COLO829 (cell line): ENCODE measurements at places on chromosomes 7 and 10.

DNA sequence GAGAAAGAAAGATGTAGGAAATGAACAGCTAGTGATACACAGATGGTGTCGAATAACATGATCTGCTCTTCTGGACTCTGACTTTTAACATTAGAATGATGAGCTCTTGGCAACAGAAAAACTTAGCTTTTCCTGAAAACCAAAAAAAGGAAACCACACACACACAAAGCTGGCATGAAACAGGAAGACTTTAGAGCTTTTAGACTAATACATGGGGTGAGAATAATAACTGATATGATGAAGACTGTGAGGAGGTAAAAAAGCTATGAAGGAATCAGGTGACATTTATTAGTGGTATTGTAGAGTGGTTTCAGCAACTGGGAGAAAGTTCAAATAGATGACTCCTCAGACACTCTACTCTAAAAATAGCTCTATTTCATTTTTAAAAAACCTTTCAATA lies 491.9 kb downstream of the PARD3 start:
- DNase-seq, result no peak

- DNase-seq, result no peak
Observed at GRCh38 chr10:78476156-78476555, 442.5 kb downstream of the RPS24 start.

GRCh38 chr7:33794419-33794818 lies 110.9 kb upstream of the BMPER start:
- DNase-seq, result no peak

- DNase-seq, result no peak
Observed at GRCh38 chr7:130593033-130593432, 75.5 kb downstream of the COPG2 start.

DNA sequence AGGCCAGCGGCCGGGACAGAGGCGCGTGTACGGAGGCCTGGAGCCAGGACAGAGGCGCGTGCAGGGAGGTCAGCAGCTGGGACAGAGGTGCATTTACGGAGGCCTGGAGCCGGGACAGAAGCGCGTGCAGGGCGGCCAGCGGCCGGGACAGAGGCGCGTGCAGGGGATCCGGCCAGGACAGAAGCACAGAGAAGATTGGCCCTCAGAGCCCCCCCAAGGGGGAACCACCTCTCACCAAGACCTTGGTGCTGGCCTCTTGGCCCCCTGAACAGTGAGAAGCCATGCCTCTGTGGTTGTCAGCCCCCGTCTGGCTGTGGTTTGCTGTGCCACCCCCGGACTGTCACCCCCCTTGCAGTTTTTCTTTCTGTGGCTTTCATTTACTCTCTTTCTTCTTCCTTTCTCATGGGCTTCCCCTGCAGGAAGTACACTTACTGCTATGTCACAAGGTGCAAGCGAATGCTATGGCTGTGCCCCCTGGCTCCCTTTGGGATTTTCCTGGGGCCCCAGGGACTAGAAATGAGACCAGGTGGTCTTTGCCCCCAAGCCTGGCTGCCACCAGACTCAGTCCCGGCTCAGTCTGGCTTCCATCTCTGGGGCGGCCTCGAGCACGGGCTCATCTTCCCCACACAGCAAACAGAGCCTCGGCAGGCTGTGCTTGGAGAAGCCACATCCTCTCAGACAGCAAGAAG lies 41.1 kb downstream of the INSIG1 start:
- no peak for DNase-seq

DNA sequence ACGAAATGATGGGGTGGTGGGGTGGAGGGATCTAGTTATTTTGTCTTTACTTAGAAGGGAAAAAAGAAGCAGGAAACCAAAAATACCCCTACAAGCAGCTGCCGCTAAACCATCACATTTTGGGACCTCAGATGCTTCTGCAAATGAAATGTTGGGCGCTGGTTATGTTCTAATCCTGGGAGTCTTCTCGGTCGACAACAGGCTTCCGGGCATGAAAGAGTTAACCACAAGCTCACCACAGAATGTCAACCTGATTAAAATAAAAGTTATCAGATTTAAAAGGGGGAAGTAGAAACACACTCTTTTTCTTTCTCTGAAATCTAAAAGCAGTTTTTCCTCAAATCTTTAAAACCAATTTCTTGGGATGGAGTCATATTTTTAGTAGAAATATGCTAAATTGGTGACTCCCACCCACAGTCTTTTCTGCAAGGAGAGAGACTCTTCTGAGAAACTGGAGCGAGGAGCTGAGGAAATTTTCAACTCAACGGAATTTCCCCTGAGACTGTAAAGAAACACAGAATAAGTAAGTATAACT lies 16.8 kb downstream of the IL2RA start:
- no peak for DNase-seq

- no peak for DNase-seq
Observed at GRCh38 chr10:61047788-61048560, 104.0 kb upstream of the RHOBTB1 start.

DNA sequence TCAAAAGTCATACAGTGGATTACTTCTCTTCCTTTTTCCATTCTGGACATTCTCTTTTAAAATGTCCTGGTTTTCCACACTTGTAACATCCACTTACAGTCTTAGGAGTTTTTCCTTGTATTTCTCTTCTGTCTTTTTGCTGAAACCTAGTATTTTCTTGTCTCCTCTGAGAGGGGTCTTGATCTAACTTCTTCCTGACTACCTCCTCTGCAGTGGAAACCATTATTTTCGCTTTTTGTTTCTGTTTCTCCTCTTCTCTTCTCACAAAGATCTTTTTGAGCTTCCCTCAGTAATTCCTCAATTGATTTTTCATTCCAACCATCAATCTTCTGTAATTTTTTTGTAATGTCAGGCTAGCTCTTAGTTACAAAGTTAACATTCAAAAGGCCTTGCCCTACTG lies 23.7 kb upstream of the ELOVL3 start:
- no peak for DNase-seq

- no peak for DNase-seq
Observed at GRCh38 chr10:77884181-77884580, 42.4 kb downstream of the DLG5 start.

- DNase-seq, result no peak
Observed at GRCh38 chr10:76190634-76191270, 759.3 kb downstream of the LRMDA start.

- no peak for DNase-seq
Observed at GRCh38 chr7:156675721-156676120, 35.1 kb downstream of the RNF32 start.

GRCh38 chr10:22437620-22438588 lies 92.6 kb downstream of the SPAG6 start:
- no peak for DNase-seq

GRCh38 chr7:151661587-151661986 lies 141.9 kb upstream of the RHEB start:
- no peak for DNase-seq

- DNase-seq, result no peak
Observed at GRCh38 chr7:69959789-69960499, 361.7 kb downstream of the AUTS2 start.

DNA sequence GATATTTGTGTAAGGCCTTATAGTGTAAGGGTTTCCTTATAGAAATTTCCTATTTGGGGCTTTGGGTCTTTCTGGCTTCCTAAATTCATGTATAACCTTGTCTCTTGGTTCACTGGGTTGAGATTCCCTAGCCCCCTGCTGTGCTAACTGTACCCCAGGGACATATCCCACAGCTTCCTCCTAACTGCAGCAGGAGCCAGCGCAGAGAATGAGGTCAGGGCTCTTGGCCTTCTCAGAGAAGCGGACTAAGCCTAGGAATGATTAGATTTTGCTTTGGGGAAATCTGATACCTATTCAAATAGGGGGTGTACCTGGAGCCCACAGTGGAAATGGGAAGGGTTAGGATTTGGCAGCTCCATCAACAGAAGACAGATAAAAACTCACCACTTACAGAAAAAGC lies 138.1 kb upstream of the EFCAB10 start:
- no peak for DNase-seq

- DNase-seq, result no peak
Observed at GRCh38 chr10:30437031-30437841, 3.3 kb downstream of the MAP3K8 start.

DNA sequence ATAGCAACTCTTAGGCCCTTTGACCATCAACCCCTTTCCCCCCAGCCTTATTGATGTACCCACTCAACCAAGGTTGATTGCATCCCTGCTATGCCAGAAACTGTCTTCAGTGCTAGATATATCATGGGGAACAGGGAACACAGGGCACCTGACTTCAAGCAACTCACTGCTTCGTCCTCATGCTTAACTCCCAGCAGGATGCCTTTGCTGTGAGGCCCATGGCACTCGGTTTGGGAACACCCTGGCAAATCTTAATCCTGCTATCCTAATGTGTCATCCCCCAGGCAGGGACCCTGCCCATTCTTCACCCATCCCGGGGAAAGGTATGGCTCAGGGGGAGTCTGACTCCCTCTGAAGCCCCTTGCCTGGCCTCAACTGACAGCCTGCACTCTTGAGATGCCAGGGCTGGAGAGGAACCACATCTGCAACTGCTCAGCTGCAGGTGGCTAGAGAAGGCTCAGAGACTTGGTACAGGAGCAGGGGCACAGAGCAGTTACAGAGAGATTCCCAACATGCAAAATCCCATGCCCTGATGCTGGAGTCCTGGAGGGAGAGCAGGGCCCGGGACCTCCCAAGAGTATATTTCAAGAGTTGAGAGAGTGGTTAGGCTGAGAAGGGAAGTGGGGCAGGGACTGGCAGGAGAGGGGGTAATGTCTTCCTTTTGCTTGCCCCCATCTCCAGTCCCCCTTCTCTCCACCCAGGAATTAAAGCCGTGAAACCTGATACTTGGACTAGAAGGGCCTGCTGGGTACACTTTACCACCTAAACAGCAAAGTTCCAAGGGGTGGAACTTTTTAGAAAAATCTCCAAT lies 2.4 kb upstream of the UNC5B start:
- DNase-seq, result no peak

GRCh38 chr10:14753441-14753840 lies 21.3 kb downstream of the FAM107B start:
- DNase-seq, result no peak

- no peak for DNase-seq
Observed at GRCh38 chr10:47077941-47078340, 166.7 kb downstream of the PTPN20 start.

GRCh38 chr10:8544057-8544380 lies 489.5 kb downstream of the GATA3 start:
- no peak for DNase-seq

- DNase-seq, result no peak
Observed at GRCh38 chr7:17663061-17663675, 277.1 kb downstream of the SNX13 start.

GRCh38 chr7:139568346-139568675 lies 44.8 kb downstream of the CLEC2L start:
- no peak for DNase-seq

DNA sequence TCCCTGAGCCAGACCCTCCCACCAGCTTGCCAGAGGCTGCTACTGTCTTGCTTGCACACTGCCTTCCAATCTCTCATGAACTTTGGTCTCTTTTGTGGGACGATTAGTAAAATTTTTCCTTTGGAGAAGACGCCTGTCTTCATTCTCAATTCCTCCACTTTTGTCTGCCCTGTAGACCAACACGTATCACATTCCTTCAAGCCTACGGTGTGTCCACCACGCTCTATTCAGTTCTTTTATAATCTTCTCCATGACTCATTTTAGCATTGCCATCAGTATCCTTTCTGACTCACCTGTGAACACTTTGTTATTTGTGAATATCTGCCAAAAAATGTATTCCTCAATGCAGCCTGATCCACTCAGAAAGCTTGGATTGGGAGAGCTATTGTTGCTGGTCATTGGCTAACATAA lies 1.4 kb downstream of the GIMAP5 start:
- no peak for DNase-seq

GRCh38 chr7:105760551-105761447 lies 115.6 kb downstream of the ATXN7L1 start:
- DNase-seq, result no peak

DNA sequence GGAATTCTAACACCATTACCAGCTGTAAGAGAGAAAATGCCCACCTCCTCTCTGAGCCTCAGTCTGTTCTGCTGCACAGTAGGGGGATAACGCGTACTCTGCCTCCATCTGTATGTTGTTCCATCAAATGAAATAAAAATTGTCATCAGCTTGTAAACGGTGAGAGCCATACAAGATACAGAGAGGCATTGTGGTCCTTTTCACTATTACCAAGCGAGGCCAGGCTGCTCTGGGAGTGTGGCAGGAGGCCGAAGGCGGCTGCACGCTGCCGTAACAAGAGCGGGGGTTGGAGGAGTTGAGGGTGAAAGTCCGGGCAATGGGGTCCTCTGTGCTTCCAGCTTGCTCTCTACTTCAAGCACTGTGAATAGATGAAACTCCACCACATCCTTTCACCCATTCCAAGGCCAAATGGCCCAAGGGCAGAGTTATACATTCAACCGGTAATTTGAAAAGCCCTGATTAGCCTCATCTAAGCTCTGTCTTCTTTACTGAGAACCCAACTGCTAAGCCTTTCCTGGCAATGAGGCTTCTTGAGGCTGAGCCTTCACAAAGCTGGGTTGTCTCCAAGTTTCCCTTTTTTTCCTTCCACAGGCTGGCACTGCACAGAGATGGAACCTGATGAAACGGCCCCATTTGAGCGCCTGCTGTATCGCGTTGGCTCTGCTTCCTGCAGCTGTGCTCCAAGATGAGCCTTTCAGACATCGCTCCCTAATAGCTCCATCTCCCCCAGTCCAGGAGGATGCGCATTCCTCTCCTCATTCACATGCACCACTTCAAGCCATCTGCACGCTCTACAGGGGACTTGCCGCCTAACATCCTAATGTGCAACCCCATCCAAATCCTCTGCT lies 47.2 kb downstream of the PYROXD2 start:
- DNase-seq, result no peak

DNA sequence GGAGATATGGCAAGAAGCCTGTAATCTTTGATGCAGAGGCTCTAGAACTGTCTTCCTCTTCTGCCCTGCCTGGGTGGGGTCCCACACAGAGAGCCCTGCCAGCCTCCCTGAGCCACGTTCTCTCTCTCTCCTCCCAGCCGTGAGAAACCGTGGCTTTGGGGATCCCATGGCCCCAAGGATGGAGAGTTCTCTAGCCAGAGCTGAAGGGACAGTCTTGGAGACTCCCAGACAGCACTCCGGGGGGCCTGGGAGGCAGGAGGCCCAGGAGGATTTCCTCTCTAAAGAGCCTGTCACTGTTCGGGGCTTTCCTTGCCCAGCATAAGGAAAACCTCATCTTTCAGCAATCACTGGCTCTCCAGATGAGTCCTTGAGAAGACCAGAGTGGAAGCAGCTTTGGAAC lies 227.1 kb downstream of the ARHGAP12 start:
- DNase-seq, result no peak

DNA sequence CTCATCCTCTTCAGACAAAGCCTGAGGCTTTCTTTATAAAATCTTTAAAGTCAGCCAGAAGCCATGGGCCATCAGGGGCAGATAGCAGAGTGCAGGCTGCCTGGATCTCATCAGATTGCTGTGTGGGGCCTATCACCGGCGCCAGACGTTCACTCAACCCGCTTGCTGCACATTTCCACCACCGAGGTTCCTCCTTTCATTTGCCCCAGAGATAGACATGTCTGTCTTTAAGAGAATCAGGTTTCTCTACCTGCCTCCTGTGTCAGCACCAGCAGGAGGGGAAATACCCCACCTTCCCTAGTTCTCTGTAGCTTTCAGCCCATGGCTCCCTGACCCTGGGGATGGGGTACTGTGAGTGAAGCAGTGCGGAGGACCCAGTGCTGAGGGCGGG lies 22.0 kb downstream of the SLC18A2 start:
- DNase-seq, result no peak
